ENCODE measurements at places on chromosomes 3 and 15.

GRCh38 chr15:76904461-76905012 lies 603 bp downstream of the SCAPER start:
- DNase-seq, result peak; percentile 35

GRCh38 chr3:72052841-72053409 lies 268.0 kb upstream of the PROK2 start:
- DNase-seq, result no peak

DNA sequence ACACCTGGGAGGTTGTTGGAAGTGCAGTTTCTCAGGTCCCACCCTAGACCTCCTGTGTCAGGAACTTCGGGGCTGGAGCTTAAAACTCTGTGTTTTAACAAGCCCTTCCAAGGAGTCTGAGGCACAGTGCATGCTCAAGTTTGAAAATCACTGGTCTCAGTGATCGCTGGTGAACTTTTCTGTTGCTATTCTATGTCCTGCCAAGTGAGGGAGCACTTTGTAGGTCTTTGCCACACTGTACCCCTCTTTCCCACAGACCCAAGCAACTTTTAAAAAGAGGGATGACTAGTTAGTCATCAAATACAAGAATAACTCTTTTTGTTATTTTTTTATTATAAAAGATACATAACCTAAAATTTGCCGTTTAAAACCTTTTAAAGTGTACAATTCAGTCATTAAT lies 133.7 kb downstream of the AGBL1 start:
- no peak for DNase-seq

DNA sequence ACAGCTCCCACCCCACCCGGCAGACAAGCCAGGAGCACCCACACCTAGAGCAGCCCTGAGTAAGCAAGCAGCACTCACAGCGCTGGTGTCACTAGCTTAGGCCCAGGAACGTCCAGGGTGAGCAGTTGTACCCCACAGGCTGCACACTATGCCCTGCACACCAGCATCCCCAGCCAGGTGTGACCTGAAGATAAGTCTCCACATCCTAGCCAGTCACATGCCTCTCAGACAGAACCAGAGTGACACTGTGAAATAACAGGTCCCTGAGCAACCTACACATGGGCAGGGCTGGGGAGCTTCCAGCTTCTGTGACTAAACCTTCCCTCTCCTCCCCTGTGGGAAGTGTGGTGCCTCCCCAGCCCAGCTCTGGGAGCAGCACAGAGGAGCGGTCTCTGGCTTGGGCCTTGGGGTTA lies 253.6 kb downstream of the UACA start:
- no peak for DNase-seq

- no peak for DNase-seq
Observed at GRCh38 chr3:147418808-147419701, 9.9 kb downstream of the ZIC1 start.

DNA sequence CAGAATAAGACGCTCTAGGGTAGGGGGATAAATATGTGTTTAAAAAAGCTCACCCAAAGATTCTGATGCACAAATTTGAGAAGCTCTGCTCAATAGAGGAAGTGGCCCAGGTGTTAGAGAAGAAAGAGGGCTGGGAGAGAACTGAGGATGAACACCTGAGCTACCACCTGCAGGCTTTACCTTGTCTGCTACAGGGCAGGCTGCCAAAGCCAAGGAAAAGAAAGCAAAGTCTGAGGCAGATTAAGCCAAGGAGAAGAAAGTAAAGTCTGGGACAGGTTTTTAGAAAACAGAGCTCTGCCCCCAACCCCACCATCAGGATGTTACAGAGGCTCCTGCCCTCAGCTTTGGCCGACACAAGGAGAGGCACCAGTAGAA lies 92.9 kb downstream of the THRB start:
- DNase-seq, result no peak

- peak; percentile 60 for DNase-seq
Observed at GRCh38 chr3:155963570-155963969, 93.1 kb downstream of the GMPS start.

- DNase-seq, result peak; percentile 43
Observed at GRCh38 chr3:63613561-63613960, 38.9 kb upstream of the SNTN start.

DNA sequence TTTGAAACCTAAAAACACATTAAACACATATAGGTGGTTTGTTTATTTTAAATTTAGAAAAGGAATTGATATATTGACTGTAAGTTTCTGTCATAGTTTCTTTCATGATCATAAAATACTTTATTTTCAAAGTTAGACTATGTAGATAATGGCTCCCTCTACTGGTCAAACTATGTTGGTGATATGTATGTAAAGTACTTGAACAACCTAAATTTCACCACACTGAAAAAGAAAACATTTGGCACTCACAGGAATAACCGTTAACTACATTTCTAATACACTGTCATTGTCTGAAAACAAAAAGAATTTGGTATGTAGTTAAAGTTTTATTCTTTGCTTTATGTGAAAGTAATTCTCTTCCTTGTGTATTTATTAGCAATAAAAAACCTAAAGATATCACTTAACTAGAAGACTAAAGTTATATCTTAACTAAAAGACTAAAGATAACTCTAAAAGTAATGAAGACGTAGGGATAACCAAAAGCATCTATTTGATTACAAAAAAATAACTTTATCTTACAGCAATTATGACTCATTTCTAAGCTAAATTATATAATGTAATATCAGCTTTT lies 427.5 kb downstream of the VGLL3 start:
- DNase-seq, result peak; percentile 16

DNA sequence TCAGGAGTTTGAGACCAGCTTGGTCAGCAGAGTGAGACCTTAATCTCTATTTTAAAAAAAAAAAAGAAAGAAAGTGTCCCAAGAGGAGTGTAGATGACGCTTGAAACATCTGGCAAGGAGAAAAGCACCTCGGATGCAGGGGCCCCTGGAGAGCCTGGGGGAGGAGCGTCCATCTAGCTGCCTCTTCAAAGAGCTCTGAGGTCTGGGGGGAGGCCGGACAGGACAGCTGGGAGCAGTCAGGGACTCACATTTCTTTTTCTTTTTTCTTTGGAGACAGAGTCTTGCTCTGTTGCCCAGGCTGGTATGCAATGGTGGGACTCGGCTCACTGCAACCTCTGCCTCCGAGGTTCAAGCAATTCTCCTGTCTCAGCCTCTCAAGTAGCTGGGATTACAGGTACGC lies 3.3 kb upstream of the IDH2 start:
- DNase-seq, result no peak

- no peak for DNase-seq
Observed at GRCh38 chr3:65561617-65562016, 477.1 kb downstream of the MAGI1 start.

DNA sequence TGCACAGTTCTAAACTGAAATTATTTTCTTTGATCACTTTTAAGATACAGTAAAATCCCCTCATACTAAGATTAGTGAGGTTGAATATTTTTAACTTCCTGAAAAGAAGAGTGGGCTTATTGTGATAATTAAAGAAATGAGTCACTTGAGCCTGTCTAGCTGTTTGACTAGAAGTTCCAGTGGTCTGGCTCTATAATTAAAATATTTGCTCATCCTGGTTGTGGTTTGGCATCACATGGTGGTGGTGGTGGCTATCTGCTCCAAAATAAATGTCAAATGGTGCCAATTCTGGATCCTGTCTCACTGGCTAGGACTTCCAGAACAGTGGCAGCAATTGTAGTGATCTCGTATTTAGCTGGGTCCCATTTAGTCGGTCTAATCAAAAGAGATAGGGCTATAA lies 8.6 kb upstream of the TEX9 start:
- peak; percentile 58 for DNase-seq

DNA sequence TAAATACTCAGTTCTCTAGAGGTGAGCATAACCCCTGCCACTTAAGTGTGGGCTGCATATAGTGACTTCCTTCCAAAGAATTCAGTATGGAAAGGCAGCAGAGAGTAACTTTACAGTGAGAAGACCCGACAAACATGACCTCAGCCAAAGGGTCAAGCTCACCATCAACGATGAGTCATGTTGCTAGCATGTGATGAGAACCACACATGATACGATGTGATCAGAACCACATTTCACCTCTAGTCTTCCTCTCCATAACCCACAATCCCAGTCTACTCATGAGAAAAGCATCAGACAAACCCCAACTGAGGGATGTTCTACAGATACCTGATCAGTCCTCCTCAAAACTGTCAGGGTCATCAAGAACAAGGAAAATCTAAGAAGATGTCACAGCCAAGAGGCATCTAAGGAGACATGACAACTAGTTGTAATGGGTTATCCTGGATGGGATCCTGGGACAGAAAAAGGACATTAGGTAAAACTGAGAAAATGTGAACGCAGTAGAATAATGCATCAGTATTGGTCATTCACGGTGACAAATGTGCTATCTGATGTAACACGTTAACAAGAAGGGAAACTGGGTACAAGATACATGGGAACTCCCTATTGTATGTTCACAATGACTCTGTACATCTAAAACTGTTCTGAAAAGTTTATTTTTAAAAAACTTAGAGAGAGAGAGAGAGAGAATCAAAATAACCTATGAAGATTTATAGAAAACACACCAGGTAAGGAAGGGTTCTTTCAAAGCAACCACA lies 28.3 kb downstream of the SEC61A1 start:
- DNase-seq, result peak; percentile 97

- peak; percentile 59 for DNase-seq
Observed at GRCh38 chr15:81939604-81940440, 106.0 kb downstream of the MEX3B start.
